Activated effector memory CD4-positive, alpha-beta T cell treated with anti-CD3 and anti-CD28 coated beads, Interleukin-2, amount 50 U/mL, for 16 hours (primary cell): ENCODE measurements at places on chromosomes 16 and 17.
A peak's percentile ranks its signal among the peaks of the same experiment; 100 is the strongest.

DNA sequence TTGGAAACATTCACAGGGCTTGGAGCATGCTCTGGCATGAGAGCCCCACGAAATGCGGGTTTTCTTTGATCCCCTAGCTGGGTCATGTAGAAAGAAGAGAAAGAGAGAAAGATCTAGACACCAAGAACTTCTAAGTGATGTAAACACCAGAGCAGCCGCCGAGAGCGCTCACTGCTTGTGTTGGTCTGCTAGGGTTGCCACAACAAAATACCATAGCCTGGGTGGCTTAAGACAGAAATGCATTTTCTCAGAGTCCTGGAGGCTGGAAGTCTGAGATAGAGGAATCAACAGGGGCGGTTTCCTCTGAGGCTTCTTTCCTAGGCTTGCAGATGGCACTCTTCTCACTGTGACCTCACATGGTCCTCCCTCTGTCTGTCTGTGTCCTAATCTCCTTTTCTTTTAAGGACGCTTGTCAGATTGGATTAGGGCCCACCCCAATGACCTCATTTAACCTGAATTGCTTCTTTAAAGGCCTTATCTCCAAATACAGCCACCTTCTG, 139.5 kb downstream of the CYLD start:
- DNase-seq, result no peak

GRCh38 chr17:34249061-34249460, 6.0 kb upstream of the CCL2 start:
- DNase-seq, result no peak

DNA sequence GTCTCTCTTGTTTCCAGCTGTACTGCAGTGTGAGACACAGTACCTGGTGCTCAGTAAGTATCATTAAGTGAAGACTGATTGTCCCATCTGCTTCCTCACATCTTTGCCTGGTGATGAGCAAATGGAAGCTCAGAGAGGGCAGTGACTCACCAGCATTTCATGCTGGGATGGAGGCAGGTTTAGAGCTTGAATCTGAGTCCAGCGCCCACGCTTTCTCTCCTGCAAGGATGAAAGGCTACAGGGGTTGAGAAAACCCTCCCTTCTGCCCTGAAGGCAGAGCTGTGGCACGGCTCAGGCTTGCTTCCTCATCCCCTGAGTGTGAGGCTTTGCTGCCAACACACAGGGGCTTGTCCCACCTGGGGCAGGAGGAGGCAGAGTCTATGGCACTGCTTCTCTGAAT, 1.5 kb upstream of the RNF112 start:
- DNase-seq, result no peak

DNA sequence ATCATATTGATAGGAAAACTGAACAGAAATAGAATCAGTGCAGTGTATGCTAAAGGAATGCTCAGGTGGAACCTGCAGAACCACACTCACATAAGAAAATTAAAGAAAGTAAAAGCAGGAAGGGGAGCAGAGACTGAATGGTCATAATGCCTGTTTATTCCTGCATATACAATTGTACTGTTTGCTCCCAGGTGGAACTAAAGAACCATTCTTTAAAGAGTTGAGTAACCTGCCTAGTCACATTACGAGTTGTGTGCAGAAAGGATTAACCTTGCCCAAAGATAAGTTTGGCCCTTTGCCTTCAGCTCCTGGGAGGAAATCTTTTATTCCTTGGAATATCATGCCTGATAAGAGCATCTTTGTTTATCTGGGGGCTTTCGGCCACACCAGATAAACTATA, 434.7 kb downstream of the KIF2B start:
- DNase-seq, result no peak

DNA sequence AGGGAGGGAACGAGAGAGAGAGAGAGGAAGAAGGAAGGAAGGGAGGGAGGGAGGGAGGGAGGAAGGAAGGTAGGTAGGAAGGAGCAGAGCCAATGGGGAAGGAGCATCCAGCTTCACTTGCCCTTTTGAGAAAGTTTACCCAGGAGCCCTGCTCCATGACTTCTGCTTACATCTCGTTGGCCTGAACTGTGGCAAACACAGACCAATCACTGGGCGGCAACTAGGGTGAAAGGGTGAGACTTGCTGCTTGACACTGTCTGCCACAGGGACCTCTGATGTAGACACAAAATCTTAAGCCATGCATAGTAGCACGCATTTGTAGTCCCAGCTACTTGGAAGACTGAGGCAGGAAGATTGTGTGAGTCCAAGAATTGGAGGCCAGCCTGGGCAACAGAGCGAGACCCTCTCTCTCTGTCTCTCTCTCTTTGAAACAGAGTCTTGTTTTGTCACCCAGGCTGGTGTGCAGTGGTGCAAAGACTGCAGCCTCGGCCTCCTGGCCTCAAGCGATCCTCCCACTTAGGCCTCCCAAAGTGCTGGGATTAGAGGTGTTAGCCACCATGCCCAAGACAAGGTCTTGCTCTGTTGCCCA, 19.5 kb upstream of the TUBG2 start:
- no peak for DNase-seq

DNA sequence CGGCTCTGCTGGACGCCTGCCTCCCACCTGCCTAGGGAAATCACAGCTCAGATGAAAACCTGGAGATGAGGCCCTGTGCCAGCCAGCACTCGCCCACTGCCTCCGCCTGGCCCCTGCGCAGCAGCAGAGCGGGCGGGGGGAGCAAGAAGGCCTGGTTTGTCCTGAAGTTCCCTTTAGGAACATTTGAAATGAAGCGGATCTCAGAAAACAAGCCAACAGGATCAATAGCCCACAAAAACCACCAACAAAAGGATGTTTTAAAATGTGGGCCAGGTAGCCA, 48.0 kb downstream of the RBFOX3 start:
- DNase-seq, result no peak

GRCh38 chr17:8076502-8077266, 10.8 kb downstream of the ALOX12B start:
- DNase-seq, result no peak

- DNase-seq, result no peak
Observed at GRCh38 chr17:44049294-44050060, 17.0 kb downstream of the LSM12 start.

DNA sequence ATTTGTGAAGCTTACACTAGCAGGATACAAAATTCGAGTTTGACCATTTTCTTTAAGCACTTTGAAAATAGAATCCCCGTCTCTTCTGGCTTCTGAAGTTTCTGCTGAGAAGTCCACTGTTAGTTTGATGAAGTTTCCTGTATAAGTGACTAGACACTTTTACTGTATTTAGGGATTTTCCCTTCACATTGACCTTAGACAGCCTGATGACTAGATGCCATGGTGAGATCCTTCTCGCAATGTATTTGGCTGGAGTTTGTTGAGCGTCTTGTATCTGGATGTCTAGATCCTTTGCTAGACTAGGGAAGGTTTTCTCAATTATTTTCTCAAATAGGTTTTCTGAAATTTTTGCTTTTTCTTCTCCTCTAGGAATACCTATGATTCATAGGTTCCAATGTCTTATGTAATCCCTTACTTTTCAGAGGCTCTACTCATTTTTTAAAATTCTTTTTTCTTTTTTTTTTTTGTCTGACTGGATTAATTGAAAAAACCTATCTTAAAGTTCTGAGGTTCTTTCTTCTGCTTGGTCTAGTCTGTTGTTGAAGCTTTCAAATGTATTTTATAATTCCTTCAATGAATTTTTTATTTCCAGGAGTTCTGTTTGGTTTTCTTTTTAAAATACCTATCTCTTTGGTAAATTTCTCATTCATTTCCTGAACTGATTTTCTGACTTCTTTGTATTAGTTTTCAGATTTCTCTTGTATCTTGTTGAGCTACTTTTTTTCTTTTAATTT, 63.7 kb upstream of the ABCC11 start:
- DNase-seq, result no peak

DNA sequence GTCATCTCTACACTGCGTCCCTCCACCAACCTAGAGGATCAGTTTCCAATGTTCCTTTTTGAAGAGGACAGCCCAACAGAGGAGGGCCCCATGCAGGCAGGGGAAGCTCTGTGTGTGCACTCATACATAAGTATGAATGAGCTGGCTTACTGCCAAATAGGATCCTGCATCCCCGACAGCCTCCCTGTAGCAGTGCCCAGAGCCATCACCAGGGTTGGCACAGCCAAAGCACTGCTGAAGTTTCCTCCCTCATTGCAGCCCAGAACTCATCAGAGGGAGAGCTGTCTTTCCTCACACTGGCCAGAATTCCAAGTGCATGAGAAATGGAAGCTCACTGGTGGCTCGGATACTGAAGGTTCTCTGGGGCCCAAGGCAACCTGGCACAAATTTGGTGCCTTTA, 114.4 kb downstream of the ASIC2 start:
- no peak for DNase-seq

- no peak for DNase-seq
Observed at GRCh38 chr17:17809531-17810083, 27.2 kb downstream of the SREBF1 start.

GRCh38 chr17:79023886-79024771, at the start of gene C1QTNF1:
C1QTNF1 (plus strand) TSS chr17:79024169; CDS start chr17:79043969, 19,800 bp downstream.
- peak; percentile 78 for DNase-seq

GRCh38 chr16:878072-878784, 77.7 kb upstream of the GNG13 start:
- peak; percentile 75 for DNase-seq

DNA sequence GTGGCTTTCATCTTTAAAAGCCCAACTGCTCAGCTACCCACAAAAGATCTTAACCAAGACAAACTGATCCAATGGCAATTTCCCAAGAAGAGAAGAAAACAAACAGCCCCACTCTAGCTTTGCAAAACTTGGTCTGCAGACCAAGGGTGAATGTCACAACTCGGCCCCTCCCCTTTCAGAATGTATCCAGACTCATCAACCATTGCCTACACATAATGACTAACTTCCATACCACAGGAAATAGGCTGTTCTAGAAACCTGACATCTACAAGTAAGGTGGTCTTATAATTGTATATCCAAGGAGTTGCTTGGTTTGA, 16.0 kb downstream of the DCUN1D3 start:
- DNase-seq, result no peak

- no peak for DNase-seq
Observed at GRCh38 chr16:49462362-49462988, 88.9 kb downstream of the C16orf78 start.

DNA sequence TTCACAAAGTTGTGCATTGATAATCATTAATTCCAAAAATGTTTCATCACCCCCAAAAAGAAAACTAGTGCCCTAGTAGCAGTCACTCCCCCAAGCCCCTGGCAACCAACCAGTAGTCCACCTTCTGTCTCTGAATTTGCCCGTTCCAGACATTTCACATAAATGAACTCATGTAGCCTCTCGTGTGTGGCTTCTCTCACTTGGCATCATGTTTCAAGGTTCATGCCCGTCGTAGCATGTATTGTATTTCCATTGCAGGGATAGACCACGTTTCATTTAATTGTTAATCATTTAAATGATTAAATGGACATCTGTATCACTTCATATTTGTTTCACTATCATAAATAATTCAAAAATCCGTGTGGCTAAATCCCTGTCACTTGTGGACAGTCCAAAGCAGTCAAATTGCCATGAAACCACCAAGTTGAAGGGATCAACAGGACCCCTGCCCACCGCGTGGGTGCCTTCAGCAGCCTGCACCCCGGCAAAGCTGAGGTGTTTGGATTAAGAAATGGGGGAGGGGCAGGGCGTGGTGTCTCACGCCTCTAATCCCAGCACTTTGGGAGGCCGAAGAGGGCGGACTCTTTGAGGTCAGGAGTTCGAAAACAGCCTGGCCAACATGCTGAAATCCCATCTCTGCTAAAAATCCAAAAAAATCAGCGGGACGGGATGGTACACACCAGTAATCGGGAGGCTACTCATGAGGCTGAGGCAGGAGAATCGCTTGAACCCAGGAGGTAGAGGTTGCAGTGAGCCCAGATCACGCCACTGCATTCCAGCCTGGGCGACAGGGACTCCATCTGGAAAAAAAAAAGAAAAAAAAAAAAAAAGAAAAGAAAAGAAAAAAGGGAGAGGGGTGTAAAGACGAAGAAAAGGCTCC, 8.7 kb upstream of the FLYWCH2 start:
- no peak for DNase-seq

GRCh38 chr16:85238233-85238647, 126.0 kb upstream of the CIBAR2 start:
- no peak for DNase-seq

- DNase-seq, result no peak
Observed at GRCh38 chr17:76266244-76266938, 1.2 kb downstream of the UBALD2 start.
